ENCODE measurements at places on chromosomes 2 and 18. TPM values are rescaled to one million over a fixed set of nuclear protein-coding genes. Genes with fewer than 3 reads are reported as not detected.

The WNT10A gene
- total RNA-seq = 5.5 TPM

The CD8B gene
- total RNA-seq = 0.93 TPM

The SAG gene
- 0.43 TPM for total RNA-seq

The CWC22 gene
- 21.8 TPM for total RNA-seq

The LOXHD1 gene
- not detected for total RNA-seq

The FSHR gene
- not detected for total RNA-seq

- H3K27ac ChIP-seq = no peak overlapping the region
- H3K36me3 ChIP-seq = peaks cover under 1% of the 10 kb centered on the region
Observed at GRCh38 chr2:15925819-15926218, 14.5 kb upstream of the MYCN start.

DNA sequence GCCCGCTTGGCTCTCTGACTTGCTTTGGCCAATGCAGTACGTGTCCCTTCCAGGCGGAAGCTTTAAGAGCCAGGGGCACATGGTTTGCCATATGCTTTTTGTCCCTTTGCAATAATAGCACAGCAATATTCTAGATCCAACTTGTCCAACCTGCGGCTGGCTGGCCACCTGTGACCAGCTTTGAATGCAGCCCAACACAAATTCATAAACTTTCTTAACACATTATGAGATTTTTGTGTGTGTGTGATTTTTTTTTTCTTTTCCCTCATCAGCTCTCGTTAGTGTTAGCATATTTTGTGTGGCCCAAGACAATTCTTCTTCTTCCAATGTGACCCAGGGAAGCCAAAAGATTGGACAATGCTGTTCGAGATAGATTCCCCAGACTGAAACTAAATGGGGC, 119.3 kb upstream of the SIX3 start:
- H3K27me3 ChIP-seq = peaks cover 18% of the 10 kb centered on the region
- H3K4me1 ChIP-seq = peaks cover 6% of the 10 kb centered on the region
- no peak for DNase-seq

- no peaks in the 10 kb centered on the region for H3K36me3 ChIP-seq
- H3K4me1 ChIP-seq = peaks cover 4% of the 10 kb centered on the region
- H3K27me3 ChIP-seq = no peaks in the 10 kb centered on the region
- H3K27ac ChIP-seq = no peak overlapping the region
- H3K4me3 ChIP-seq = no peak overlapping the region
Observed at GRCh38 chr2:31347750-31348149, 66.8 kb downstream of the XDH start.

DNA sequence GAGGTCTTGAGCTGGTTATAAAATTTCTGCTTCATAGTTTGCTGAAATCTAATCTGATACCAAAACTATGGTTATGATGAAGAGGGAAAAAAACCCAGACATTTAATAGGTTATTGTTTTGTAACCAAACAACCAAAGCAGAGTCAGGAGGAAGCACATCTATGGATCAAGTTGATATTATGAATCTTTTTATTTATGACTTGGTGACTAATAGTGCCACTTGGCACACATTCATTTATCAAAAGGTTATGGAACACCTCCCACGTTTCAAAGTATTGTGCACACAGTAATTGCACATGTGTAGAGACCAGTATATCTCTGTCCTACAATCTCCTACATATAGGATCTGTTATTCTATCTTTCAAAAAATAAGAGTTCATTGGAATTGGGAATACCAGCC, 93.0 kb downstream of the DPP4 start:
- H3K27me3 ChIP-seq = no peaks in the 10 kb centered on the region
- DNase-seq = no peak
- no peak overlapping the region for H3K4me3 ChIP-seq
- H3K4me1 ChIP-seq = no peaks in the 10 kb centered on the region
- H3K27ac ChIP-seq = no peak overlapping the region

Measured in type B pancreatic cell (in vitro differentiated cells).